ENCODE measurements at places on chromosomes 1 and 21. TPM values are rescaled to one million over a fixed set of nuclear protein-coding genes. Genes with fewer than 3 reads are reported as not detected.

The PTTG1IP gene
- 12.0 TPM for polyA plus RNA-seq

The KCNJ9 gene
- polyA plus RNA-seq = 12.2 TPM

The CD48 gene
- polyA plus RNA-seq = not detected

The SLC6A17 gene
- polyA plus RNA-seq = 18.2 TPM

The PRSS38 gene
- polyA plus RNA-seq = not detected

The KCNK2 gene
- 1.1 TPM for polyA plus RNA-seq

The ORC1 gene
- polyA plus RNA-seq = not detected

The LIN28A gene
- polyA plus RNA-seq = not detected

The SLC2A5 gene
- 1.9 TPM for polyA plus RNA-seq

The ZNF436 gene
- polyA plus RNA-seq = 5.7 TPM

The HSD3B1 gene
- not detected for polyA plus RNA-seq

The DIO1 gene
- not detected for polyA plus RNA-seq

The NPHS2 gene
- polyA plus RNA-seq = not detected

The LRRN2 gene
- 11.7 TPM for polyA plus RNA-seq

The EYA3 gene
- polyA plus RNA-seq = 15.8 TPM

The WNT4 gene
- polyA plus RNA-seq = not detected

The CRP gene
- not detected for polyA plus RNA-seq

The AGO4 gene
- 3.0 TPM for polyA plus RNA-seq

The PLA2G2C gene
- polyA plus RNA-seq = not detected

The CATSPERE gene
- polyA plus RNA-seq = not detected

The RHD gene
- polyA plus RNA-seq = 0.74 TPM

The FLG2 gene
- not detected for polyA plus RNA-seq

The TSACC gene
- polyA plus RNA-seq = 3.0 TPM

The SEMA6C gene
- polyA plus RNA-seq = 2.5 TPM
